Chondrocyte (in vitro differentiated cells): ENCODE measurements at places on chromosomes 4 and X.
A peak's percentile ranks its signal among the peaks of the same experiment; 100 is the strongest.

- no peak for DNase-seq
Observed at GRCh38 chr4:137952116-137952515, 290.0 kb downstream of the SLC7A11 start.

DNA sequence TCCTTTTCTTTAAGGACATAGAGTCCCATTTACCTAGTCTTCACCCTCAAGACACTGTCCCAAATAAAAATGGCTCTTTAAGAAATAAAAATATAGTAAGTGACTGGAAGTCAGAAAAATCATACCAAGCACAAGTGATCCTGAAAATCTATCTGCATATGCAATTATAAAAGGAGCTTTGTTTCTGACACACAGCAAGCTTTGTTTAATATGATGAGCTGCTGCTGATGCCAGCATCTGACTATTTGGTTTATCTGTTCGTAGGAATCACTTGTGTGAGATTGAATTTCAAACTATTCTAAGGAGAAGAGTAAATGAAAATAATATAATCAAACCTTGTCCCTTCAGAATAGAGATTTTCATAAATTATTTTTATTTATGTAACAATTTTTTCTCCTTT lies 332.4 kb downstream of the PCDH7 start:
- DNase-seq = no peak

- DNase-seq = no peak
Observed at GRCh38 chr4:122692641-122693520, 39.6 kb upstream of the BBS12 start.

DNA sequence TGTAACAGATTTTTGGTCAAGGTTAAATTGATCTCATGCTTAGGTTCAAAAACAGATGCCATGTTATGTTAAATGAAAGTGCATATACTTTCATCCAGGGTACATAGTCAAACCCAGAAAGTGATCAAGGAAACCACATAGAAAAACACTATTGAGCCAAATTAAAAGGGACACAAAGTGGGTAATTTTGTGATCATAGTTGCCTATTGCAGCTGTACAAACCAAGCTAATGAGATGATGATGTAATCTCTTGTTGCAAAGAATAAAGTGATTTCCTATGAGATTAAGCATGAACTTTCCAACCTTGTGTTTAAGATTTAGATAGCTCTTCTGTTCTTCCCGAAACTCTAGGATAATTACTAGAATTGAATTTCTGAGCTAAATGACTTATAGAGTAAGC lies 20.2 kb upstream of the LIMCH1 start:
- no peak for DNase-seq

DNA sequence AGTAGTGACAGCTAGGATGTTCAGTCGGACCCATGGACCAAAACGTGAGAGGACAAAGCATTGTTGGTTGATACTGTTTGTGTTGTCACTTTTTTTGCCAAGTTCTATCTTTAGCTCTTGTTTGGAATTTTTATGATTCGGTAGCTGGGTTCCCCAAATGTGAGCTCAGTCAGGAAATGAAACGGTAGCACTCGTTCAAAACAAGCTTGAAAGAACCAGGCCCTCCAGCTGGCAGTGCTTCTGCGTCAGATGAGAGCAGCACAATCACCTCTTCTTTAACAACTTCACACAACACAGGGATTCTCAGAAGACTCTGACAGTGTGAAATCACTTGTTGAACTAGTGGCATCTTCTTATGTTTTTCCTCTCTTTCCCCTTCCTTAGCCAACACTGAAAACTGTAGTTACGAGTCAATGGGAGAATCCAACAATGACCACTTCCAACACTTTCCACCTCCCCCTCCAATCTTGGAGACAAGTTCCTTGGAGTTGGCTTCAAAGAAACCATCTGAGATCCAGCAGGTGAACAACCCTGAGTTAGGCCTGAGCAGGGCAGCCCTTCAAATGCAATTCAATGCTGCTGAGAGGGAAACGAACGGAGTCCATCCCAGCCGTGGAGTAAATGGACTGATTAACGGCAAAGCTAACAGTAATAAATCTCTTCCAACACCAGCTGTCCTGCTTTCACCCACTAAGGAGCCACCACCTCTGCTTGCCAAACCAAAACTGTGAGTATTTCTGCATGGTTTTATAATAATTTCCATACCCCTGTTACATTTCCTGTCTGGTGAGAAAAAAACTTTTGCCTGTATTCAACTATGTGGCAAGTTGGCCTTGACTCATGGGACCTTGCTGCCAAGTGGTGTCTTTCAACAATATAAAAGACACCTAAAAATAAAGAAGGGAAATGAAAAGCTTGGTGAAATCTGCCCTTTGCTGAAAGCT lies 214.6 kb downstream of the PALLD start:
- DNase-seq = no peak

- no peak for DNase-seq
Observed at GRCh38 chr4:54281054-54281766, 52.1 kb downstream of the PDGFRA start.

- DNase-seq = no peak
Observed at GRCh38 chr4:107800706-107801105, 24.0 kb upstream of the SGMS2 start.

- no peak for DNase-seq
Observed at GRCh38 chrX:47311932-47312774, 58.2 kb upstream of the ZNF157 start.

- DNase-seq = no peak
Observed at GRCh38 chr4:21347142-21347541, 601.4 kb downstream of the KCNIP4 start.

- DNase-seq = no peak
Observed at GRCh38 chrX:45824471-45824870, 623.8 kb upstream of the DIPK2B start.

GRCh38 chrX:119189595-119189994 lies 46.5 kb upstream of the PGRMC1 start:
- no peak for DNase-seq

DNA sequence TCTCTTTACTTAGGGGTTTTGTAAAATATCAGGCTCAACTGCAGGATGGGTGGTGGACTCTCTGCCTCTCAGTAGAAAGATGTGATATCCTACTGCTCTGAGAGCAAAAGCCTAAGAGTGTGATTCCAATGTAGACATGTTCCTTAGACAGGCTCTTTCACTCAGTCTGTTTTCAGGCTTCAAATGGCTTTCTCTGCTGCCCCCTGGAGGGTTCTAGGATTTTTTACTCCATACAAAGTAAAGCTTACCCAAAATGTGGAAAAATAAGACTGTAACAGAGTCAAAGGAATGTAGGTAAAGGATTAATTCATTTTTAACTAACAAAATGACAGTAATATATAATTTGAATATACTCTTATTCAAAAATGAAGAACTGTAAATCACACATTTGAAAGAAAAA lies 32.1 kb downstream of the ZGRF1 start:
- DNase-seq = no peak

GRCh38 chr4:84480082-84480481 lies 19.0 kb downstream of the NKX6-1 start:
- DNase-seq = no peak

DNA sequence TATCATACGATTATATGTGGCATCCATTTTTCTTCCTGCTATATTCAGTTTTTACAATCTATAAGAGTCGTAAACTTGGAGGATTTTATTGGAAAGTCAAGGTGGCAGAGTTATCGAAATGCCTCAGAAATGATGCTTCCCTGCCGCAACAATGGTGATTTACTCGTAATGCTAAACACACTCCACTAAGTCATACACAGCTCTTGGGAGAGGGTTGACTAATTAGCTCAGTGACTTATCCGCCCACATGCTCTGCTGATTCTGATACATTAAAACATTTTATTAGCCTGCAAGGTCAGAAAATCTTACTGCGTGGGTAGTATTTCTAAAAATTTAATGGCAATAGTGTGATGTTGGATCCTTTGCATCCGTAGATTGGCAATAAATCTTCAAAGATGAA lies 420.1 kb downstream of the ARAP2 start:
- no peak for DNase-seq

DNA sequence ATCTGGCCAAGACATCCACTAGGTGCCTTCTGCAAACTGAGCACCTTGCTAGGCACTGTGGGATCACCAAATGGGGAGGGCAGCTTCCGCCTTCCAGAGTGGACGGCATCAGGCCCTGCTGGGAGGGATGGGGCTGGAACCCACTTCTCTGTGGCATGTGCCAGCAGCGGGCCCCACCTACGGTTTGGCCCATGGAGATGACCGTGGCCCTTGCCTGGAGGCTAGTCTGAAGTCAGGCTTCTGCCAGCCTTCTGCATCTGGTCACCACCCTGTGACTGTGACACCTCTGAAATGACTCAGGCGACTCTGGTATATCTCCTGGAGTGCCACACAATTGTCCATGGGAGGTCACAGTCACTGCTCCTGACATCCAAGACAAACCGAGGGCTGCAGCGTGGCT lies 7.2 kb downstream of the SSR4 start:
- DNase-seq = no peak

DNA sequence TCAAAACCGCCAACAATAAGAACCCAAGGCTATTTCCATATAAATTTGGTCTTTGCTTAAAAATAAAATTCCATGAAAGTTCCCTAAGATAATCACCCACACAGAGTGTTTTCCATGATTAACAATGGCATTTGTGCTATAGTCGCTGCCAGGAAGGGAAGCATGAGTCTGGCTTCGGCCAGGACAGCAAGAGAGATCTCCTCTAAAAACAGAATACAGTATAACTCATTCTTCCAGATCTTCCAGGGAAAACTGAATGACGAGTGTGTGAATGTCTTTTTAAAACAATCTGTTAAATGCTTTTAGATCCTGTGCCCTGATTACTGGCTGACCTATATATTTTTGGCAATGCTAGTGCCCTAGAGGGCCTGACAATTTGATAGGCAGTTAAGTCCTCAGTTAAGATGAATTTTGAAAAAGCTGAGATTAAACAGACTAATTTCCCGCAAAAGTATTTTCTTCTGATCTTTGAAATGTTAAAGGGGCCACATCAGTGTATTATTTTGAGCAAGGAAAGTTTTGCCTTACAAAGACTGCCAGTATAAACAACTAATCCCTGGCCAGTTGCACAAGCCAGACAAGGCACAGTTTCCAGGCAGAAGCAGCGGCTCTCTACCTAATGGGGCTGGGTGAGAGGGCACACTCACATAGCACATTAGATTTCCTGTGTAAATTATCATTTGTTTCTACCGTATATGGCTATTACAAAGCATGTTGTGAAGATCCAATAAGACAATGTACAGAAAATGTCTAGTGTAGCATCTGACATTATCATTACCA lies 127.3 kb downstream of the DCHS2 start:
- DNase-seq = no peak

DNA sequence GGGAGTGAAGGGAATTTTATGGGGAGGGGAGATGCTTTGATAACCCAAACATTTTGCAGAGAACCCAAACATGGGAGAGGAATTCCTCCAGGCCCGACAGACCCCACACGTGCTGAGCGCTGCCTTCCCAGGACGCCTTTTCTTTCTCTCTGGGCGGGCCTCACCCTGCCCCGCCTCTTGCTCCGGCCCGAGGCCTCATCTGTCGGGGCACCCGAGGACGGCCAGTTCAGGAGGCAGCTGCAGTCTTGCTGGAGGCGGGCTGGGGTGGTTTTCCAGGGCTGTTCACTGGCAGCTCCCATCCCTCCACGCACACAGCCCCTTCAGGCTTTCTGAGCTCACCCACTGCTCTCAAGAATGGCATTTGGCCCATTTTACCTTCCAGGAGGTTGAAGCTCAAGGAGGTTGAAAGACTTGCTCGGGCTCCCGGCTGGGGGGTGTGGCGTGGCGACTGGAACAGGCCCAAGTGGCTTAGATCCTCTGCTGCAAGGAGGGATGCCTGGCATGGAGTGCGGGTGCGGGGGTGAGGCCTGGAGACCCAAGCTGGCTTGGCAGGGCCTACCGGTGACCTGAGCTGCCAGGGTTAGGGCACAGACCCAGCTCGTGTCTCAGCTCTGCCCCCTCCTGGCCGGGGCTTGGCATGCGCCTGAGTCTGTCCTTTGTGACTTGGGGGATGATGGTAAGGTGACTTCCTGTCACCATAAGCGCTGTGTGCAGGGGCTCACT lies 99.2 kb downstream of the PSAPL1 start:
- DNase-seq = peak; percentile 92

GRCh38 chrX:129876771-129877305 lies 29.1 kb upstream of the UTP14A start:
- no peak for DNase-seq

GRCh38 chr4:145709843-145710242 lies 29.9 kb downstream of the C4orf51 start:
- no peak for DNase-seq

- DNase-seq = no peak
Observed at GRCh38 chrX:11244636-11245035, 48.6 kb upstream of the AMELX start.

GRCh38 chr4:25953740-25954139 lies 39.7 kb downstream of the SMIM20 start:
- DNase-seq = no peak

DNA sequence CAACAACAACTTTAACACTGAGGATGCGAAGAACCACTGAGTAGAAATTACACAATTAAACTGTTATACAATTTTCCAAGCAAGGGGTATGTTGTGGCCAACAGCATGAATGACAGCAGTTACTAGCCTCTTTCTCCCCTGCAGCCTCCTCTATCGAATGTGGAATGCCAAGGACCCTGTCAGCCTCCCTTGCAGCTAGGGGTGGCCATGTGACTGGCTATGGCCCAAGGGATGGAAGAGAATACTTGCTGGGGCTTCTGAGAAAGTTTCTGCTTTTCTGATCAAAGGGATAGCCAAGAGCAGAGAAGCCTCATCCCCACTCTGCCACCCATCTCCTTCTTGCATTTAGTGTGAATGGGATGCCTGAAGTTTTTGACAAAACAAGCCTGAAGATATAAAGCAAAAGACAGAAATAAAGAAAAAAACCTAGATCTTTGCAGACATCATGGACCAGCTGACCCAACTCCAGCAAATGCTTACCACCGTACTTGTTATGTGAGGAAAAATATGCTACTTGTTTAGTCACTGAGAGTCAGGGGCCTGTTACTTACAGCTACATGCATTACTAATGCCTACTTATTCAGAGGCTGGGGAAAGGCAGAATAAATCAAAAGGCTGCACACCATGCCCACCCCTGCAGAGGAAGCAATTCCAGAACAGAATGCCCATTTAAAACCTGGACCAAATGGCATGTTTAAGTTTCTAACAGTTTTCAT lies 32.0 kb downstream of the DCTD start:
- DNase-seq = no peak

GRCh38 chrX:8089141-8089540 lies 81.9 kb downstream of the VCX2 start:
- no peak for DNase-seq

GRCh38 chr4:82601242-82602015 lies 39.6 kb upstream of the TMEM150C start:
- no peak for DNase-seq

- DNase-seq = peak; percentile 33
Observed at GRCh38 chrX:55839485-55839884, 121.9 kb downstream of the RRAGB start.

GRCh38 chr4:119032921-119033685 lies 102.5 kb upstream of the MYOZ2 start:
- no peak for DNase-seq

GRCh38 chrX:41245641-41246040 lies 88.3 kb upstream of the DDX3X start:
- DNase-seq = no peak
